Stimulated activated CD4-positive, alpha-beta T cell treated with anti-CD3 and anti-CD28 coated beads, Interleukin-15, amount 100 ng/mL, for 24 hours (primary cell): ENCODE measurements at places on chromosomes 1 and 21.
A peak's percentile ranks its signal among the peaks of the same experiment; 100 is the strongest.

DNA sequence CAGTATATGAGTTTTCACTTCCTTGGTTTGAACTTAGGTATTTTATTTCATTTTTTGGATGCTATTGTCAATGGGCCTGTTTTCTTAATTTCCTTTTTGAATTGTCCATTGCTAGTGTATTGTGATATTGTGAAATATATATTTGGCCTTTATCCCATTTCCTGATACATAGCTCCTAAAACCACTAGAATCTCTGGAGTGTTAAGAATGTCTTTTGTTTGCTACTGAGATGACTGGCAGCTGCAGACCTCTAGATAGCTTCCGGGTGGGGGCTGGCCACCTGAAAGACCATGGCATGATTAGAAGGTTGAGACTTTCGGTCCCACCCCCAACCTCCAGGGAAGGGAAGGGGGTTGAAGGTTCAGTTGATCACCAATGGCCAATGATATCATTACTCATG lies 245.4 kb downstream of the KCNJ6 start:
- no peak for DNase-seq

- DNase-seq: peak; percentile 64
Observed at GRCh38 chr1:95116580-95117206, 462 bp upstream of the TLCD4 start.

DNA sequence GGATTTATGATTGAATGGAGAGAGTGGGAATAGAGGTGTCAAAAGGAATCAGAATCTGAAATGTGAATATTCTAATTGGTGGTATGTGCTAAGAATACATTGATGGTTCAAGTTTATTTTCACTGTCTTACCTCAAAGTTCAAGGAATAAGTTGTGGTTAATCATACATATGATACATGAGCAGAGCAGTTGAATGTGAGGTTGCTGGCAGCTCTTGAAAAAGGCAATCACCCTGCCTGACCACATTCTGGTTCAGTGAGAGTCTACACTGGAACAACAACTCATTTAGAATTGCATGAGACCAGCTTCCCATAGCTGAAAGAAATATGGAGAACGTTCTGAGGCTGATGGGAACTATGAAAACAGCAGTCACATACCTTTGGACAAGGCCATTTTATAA lies 68.3 kb upstream of the ARHGAP29 start:
- no peak for DNase-seq

- DNase-seq: no peak
Observed at GRCh38 chr1:2088458-2088857, 38.2 kb downstream of the PRKCZ start.

DNA sequence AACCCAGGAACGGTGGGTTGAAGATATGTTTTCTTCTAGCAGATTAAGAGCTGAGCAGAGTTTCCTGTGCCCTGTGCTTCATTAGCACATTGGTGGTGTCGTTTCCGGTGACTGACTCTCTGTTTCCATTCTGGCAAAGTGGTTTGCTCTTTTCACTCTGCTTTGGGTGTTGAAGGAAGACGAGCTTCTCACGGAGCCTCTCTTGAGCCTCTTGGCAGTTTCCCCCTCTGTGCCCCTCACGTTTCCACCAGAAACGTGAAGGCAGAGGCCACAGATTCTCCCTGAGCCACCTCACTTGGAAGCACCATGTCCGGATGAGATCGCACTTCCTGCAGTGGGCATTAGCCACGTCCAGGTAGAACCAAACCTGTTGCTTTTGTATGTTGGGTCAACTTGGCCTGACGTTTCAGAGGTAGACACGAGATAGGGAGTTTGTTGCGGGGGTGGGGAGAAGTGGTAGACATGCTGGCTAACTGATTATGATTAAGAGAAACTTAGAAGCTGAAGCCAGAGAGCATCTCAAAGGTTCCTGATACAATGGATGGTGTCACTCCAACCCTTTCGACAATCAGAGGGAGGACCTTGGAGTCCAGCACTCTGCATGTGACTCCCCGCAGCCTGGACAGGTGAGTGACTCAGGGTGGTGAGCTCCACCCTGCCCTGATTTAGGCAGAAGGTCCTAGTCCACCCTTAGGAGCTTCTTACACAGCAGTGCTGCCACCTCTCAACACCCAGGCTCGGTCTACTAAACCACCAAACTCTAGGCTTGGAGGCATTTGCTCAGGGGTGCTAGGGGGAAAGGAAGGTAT lies at the start of gene LAX1:
Gene LAX1, plus strand, starts transcription at position 155 of the 809 bp plus-strand sequence. Its CDS starts 383 bp downstream, at position 538.
- DNase-seq: peak; percentile 85

GRCh38 chr1:179807691-179808485 lies 64.8 kb downstream of the FAM163A start:
- DNase-seq: no peak

- DNase-seq: no peak
Observed at GRCh38 chr1:12159816-12160215, 7.0 kb upstream of the TNFRSF1B start.

DNA sequence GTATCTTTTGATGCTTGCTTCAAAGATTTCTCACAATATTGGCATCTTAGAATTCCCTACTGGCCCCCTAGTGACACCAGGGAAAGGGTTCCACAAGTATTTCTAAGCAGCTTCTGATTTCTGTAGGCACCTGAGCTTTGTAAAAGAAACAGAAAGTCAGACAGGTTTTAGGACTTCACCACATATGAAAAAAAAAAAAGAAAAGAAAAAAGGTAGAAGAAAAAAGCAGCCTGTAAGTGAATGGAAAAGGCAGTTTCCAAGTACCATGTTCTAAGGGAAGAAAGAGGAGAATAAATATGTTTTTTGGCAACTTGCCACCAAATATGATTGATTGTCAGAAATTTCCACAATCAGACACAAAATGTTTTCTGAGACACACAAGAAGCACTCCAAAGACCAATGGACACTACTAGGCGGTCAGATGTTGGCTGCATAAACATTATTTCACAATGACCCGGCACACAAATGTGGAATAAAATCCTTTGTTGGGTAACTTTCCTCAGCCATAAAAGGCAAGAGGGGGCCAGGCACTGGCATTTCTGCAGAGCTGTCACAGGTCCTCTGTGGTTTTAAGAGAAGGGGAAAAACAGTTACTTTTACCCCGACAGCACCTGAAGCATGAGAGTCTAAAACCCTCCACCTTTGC lies 12.7 kb upstream of the CPLANE2 start:
- no peak for DNase-seq

- DNase-seq: no peak
Observed at GRCh38 chr21:45931397-45931969, 50.1 kb upstream of the COL6A1 start.

DNA sequence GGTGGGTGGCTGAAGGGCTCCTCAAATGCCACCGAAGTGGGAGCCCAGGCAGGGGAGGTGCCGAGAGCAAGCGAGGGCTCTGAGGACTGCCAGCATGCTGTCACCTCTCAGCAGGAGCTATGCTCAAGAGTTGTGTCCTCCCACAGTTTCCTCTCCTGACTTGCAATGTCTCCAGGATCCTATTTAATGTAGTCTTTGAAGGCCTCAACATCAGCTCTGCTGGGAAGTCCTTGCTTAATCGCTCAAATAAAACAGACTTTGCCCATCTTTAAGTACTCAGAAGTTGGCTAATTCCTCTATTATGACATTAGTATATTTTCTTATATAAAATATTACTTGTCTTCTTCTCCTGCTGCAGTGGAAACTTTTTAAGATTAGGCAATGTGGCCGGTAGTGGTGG lies 154.2 kb upstream of the NRIP1 start:
- no peak for DNase-seq

DNA sequence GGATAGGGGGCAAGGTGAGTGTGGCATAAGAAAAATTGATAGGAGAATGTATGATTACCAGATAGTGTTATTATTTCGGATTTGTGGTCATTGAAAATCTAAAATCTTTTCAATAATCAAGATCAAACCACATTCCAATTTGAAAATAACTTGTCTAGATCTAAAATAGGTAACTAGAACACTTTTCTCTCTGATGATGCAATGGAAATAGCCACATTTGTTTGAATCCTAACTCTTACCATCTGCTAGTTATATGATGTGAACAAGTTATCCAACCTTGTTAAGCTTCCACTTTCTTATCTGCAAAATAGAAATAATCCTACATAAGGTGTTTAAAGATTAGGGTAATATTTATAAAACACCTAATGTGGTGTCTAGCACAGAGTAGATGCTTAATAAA lies 3.8 kb downstream of the BTF3L4 start:
- no peak for DNase-seq

- DNase-seq: no peak
Observed at GRCh38 chr1:35112668-35113067, 33.5 kb downstream of the ZMYM1 start.

DNA sequence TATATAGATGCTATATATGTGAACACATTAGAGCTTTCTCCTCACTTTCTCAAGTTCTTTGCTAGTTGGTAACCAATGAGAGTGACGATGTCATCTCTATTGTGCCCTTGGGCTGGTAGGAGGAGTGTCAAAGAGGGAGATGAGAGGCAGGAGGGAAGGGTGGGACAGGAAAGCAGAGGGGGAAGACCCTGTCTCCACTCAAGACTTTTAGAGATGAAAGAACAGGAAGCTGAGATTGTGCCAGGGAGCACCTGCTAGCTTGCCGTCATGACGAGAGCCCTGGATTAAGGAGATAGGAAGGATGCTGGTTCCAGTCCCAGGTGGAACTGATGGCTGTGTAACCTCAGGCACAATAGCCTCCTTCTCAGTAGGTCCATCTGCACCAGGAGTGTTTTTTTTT lies 16.7 kb downstream of the CNR2 start:
- no peak for DNase-seq

DNA sequence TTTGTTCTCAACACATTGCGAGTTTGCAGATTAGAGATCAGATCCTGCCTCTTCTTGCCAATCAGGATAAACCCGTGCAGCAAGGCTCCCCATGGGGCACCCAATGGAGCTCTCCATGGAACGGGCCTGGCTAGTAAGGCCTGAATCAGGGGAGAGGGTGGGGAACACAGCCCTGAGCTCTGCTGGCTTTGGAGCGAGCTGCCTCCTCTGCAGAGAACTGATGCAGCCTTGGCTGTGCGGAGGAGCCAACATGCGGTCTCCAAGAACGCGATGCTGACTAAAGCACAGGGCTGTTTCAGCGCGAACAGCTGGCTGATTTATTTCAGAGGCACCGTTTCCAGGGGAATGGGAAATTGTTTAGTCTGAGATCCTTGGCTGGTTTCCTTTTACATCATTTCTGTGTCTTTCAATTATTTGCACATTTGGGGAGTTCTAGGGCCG lies 139.7 kb downstream of the TSEN15 start:
- no peak for DNase-seq

DNA sequence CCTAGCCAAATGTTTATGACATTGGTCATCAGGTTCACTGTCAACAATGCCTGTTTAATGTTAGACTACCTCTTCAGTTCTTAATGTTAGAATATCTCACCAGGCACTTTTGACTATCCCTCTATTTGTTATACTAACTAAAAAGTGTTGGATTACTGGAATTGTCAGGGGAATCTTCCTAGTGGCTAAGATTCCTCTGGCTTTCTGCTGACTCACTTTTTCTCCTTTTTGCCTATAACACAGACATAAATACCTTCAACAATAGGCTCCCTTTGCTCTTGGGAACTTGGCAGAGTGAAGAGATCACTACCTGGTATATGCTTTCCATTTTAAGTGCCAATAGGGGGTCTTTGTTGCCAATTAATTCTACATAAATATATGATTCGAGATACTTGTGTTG lies 68.5 kb downstream of the TMEM200B start:
- no peak for DNase-seq

GRCh38 chr1:193342811-193343210 lies 156.4 kb upstream of the B3GALT2 start:
- DNase-seq: no peak

GRCh38 chr21:15204970-15205286 lies 140.1 kb upstream of the NRIP1 start:
- no peak for DNase-seq

DNA sequence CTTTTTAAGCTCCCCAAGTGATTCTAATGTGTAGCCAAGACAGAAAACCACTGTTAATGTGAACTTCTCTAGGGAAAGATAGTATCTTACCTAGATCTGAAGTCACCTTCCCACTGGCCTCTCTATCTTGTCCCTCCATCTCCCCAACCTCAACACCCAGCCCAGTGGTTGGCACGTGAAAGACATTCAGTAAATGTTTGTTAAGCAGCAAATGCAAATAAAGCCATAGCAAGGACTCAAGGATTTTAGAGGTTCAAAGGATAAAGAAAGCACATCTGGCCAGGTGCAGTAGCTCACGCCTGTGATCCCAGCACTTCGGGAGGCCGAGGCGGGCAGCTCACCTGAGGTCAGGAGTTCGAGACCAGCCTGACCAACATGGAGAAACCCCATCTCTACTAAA lies 9.8 kb downstream of the CLCC1 start:
- DNase-seq: no peak

DNA sequence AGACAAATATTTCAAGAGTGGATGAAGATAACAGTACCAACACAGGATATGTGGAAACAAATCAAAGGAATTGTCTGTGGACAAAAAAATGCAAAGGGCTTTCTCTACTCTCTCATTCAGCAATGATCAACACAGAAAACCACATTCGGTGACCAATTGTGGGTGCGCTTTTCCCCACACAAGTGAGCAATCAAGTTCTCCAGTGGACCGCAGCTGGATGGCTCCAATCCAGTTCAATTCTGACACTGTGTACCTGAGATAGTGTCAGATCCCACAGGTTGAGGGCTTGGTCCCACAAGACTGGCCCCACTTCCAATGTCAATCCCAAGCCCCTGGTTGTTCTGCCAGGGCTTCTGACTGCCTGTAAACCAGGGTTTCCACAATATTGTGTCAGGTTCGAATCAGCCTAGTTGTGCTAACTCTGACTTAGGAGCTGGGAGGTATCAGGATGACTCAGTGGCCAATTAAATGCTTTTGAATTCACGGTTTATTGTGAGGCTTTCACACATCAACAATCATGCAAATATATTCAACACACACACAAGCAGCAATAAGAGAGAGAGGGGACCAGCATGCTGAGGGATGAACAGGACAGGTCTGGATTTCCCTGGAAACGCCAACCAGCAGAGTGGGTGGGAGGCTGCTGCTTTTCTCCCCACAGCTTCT lies 87.0 kb upstream of the BTG3 start:
- DNase-seq: no peak

- no peak for DNase-seq
Observed at GRCh38 chr1:116323491-116323890, 49.6 kb upstream of the ATP1A1 start.

DNA sequence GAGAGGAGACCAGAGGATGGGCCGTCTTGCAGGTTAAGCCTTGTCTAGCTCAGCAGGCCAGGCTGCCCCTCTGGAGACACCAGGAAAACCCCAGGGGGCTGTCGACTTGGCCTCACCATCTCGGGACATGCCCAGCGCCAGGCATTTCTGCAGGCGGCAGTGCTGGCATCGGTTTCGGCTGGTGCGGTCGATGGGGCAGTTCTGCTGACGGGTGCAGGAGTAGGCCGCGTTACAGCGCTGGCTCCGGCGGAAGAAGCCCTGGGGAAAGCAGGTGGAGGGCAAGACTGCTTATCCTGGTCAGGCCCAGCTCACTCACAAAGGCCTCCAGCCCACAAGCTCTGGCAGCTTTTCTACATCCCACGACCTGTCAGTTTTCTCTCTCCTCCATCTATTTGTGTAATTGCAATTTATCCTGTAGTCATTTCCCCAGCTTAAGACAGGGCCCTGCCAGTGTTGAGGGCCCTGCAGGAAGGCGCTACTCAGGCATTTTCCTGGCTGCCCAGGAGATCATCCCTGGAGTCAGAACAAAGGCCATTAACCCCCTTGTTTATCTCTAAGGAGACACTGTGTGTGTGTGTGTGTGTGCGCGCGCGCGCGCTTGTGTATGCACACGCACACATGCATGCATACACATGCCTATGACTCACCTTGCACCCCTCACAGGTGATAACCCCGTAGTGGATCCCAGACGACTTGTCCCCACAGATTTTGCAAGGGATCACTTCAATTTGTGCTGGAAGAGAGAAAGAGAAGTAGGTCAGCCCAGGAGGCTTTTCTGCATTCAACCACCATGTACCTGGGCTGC lies 11.5 kb upstream of the LINGO4 start:
- DNase-seq: no peak
